ENCODE measurements at places on chromosomes 5 and 9. TPM values are rescaled to one million over a fixed set of nuclear protein-coding genes. Genes with fewer than 3 reads are reported as not detected.

SLC6A18 gene
- total RNA-seq = not detected

GPR151 gene
- total RNA-seq = not detected

MYOZ3 gene
- 0.34 TPM for total RNA-seq

HAVCR1 gene
- not detected for total RNA-seq

HSD17B3 gene
- total RNA-seq = 1.9 TPM

UCK1 gene
- 44.0 TPM for total RNA-seq

SPATA6L gene
- 0.69 TPM for total RNA-seq

SLC28A3 gene
- 0.42 TPM for total RNA-seq

C6 gene
- 1.6 TPM for total RNA-seq

FRMD3 gene
- 5.0 TPM for total RNA-seq

BARHL1 gene
- total RNA-seq = not detected

SHOC1 gene
- 0.02 TPM for total RNA-seq

IFNA14 gene
- not detected for total RNA-seq

IFNA2 gene
- total RNA-seq = not detected

SAXO1 gene
- total RNA-seq = 0.10 TPM

OR1J2 gene
- not detected for total RNA-seq

CDX1 gene
- total RNA-seq = not detected

KLHL3 gene
- 2.2 TPM for total RNA-seq

ZNF483 gene
- 0.59 TPM for total RNA-seq

RANBP17 gene
- total RNA-seq = not detected

LIFR gene
- 8.9 TPM for total RNA-seq

ABCA1 gene
- total RNA-seq = 7.7 TPM

PTGDS gene
- not detected for total RNA-seq

PDGFRB gene
- total RNA-seq = 23.5 TPM

NMUR2 gene
- not detected for total RNA-seq

GNG10 gene
- total RNA-seq = 156 TPM

C1QTNF3 gene
- 1.3 TPM for total RNA-seq
